ENCODE measurements at places on chromosomes 2 and 18. TPM values are rescaled to one million over a fixed set of nuclear protein-coding genes. Genes with fewer than 3 reads are reported as not detected.

AGXT gene
- total RNA-seq = under 0.01 TPM

SEPTIN10 gene
- 110 TPM for total RNA-seq

MARCO gene
- not detected for total RNA-seq

TRIM43 gene
- not detected for total RNA-seq

PROKR1 gene
- not detected for total RNA-seq
